HCT116 (cell line): ENCODE measurements at places on chromosomes 7 and 10.

DNA sequence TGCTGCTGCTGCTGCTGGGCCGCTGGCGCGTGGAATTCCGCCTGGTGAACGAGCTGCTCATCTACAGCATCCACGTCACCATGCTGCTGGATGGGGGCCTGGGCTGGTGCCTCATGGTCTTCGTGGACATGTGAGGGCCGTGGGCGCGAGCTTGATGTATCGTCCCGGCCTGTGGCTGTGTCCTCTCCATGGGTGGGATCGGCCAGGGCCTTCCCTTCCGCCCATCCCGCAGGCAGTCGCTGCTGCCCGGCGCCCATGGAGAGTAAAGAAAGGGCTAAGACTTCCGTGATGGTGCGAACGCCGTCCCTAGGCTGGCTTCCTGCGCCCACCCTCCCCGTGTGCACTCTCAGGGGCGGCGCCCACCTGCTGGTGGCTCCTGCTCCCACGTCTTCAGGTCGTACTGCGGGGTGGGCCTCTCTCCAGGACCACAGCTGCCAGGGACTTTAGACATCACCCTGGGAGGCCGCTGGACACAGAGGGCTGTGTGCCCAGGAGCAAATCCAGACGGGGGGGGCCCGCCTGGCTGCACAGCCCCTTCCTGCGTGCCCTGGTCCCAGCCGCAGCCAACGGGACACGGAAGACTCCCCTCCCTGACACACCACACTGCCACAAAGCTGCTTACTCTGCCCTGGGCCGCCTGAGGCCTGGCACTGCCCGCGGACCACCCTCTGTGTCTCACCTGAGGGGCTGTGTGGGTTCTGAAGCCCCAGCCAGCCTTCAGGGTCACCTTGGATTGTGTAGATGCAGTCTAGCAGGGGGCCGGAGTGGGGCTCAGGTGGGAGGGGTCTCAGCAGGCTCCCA, 167.5 kb downstream of the SEPTIN7 start:
- DNase-seq = no peak

GRCh38 chr10:11089272-11089671, 71.6 kb downstream of the CELF2 start:
- no peak for DNase-seq

DNA sequence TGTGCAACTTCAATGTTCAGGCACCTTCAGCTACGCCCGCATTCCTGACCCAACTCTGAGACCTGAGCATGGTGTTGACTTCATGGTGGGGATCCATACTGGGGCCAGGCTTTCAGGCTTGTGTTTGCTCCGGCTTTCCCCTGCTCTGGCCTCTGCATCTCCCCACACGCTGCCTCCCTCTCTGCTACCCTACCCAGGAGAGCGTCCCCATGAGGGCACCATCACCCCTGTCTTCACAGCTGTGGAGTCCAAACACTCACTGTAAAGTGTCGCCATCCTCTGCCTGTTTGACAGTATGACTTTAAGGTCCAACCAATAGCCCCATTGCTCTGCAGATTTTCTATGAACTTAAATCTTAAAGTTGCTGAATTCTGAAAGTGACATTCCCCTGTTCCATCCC, 199.0 kb upstream of the GRB10 start:
- DNase-seq = no peak

GRCh38 chr7:127776776-127777386, 124.9 kb downstream of the SND1 start:
- no peak for DNase-seq

GRCh38 chr7:84589012-84589411, 394.4 kb upstream of the SEMA3A start:
- DNase-seq = no peak

DNA sequence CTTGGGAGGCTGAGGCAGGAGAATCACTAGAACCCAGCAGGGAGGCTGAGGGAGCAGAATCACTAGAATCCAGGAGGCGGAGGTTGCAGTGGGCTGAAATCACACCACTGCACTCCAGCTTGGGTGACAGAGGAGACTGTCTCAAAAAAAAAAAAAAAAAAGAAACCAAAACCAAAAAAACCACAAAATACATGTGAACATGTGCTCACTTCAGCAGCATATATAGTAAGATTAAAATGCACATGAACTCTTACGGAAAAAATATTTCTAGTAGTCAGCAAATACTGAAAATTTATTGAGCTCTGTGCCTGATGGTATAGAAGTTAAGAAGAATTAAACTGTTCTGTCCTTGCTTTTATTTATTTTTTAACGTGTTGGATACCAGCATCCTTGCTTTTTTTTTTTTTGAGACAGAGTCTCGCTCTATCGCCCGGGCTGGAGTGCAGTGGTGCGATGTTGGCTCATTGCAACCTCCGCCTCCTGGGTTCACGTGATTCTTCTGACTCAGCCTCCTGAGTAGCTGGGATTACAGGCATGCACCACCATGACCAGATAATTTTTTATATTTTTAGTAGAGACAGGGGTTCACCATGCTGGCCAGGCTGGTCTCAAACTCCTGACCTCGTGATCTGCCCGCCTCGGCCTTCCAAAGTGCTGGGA, 9.6 kb upstream of the ZNF487 start:
- DNase-seq = no peak

DNA sequence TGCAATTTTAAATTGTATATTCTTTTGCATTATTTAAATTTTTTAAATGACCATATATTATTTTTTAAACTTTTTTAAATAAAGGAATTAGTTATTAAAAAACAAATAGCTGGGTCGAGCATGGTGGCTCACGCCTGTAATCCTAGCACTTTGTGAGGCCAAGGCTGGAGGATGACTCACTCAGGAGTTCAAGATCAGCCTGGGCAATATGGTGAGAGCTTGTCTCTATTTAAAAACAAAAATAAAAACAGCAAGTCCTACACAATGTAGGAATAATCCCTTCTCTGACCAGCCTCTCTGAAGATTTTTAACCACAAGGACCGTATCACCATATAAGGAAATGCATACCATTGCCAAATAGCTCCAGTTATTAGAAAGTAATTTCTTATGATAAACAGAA, 19.6 kb downstream of the NOC3L start:
- no peak for DNase-seq

DNA sequence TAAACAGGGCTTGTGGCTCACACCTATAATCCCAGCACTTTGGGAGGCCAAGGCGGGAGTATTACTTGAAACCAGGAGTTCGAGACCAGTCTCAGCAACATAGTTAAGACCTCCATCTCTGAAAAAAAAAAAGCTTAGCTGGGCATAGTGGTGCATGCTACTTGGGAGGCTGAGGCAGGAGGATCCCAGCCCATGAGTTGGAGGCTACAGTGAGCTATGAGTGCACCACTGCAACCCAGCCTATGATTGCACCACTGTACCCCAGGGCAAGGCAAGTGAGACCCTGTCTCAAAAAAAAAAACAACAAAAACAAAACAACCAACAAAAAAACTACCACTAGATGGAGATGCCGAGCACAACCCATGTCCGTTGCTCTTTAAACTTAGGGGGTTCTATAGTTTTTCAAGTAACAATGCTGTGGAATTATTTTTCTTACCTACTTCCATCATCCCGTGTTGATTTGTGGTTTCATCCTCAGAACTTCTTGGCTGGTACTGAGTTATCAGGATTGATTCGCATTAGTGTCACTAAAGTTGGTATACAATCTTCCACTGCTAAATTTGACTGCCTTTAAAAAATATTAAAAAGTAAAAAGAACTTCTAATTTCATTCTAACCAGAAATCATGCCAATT, 12.2 kb upstream of the REPIN1 start:
- peak; percentile 36 for DNase-seq

GRCh38 chr10:28862219-28862618, 184.9 kb downstream of the BAMBI start:
- DNase-seq = no peak

GRCh38 chr7:13920053-13920697, 69.3 kb downstream of the ETV1 start:
- peak; percentile 96 for DNase-seq

- DNase-seq = no peak
These were observed 19.4 kb upstream of the NRP1 start for GRCh38 chr10:33353853-33354252.

GRCh38 chr10:118041316-118041715, 5.4 kb downstream of the RAB11FIP2 start:
- no peak for DNase-seq

DNA sequence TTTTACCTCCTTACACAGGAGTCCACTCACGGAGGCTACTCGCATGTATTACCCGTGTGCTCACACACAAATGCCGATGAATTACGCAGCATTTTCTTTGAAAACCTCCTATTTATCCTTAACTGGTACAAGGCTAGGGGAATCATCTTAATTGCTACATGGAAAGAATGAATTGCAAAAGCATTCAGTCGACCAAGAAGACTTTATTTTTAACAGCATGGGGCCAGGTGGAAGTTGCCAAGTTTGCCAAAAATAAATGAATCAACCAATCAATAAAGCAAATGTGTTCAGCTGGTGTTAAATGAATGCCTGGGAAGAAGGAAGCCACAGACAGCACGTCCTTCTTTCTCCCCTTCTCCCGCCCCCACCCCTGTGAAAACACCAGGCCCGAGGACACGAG, 55.8 kb downstream of the CTBP2 start:
- no peak for DNase-seq

DNA sequence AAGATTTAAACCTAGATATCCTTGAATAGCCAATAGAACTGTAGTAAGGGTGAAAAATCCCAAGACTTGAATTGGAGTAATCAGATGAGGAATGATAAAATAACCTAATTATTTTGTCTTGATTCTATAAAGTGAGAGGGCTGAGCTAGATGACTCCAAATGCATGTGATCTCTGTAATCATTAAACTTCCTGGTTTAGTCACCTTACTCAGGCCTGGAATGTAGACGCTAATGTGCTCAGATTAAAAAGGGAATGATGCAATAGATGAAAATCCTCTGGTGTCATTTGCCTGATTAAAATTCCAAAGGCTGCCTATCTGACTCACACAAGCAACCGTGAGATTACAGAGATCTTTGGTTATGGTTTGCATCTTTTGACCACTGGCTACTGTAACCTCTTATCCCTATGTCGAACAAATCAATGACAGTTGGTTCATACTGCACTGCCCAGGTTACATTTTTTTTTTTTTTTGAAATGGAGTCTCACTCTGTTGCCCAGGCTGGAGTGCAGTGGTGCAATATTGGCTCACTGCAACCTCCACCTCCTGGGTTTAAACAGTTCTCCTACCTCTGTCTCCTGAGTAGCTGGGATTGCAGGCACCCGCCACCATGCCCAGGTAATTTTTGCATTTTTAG, 2.9 kb upstream of the HKDC1 start:
- DNase-seq = peak; percentile 90

- DNase-seq = no peak
These were observed 1.9 kb downstream of the NKX1-2 start for GRCh38 chr10:124447751-124448466.

DNA sequence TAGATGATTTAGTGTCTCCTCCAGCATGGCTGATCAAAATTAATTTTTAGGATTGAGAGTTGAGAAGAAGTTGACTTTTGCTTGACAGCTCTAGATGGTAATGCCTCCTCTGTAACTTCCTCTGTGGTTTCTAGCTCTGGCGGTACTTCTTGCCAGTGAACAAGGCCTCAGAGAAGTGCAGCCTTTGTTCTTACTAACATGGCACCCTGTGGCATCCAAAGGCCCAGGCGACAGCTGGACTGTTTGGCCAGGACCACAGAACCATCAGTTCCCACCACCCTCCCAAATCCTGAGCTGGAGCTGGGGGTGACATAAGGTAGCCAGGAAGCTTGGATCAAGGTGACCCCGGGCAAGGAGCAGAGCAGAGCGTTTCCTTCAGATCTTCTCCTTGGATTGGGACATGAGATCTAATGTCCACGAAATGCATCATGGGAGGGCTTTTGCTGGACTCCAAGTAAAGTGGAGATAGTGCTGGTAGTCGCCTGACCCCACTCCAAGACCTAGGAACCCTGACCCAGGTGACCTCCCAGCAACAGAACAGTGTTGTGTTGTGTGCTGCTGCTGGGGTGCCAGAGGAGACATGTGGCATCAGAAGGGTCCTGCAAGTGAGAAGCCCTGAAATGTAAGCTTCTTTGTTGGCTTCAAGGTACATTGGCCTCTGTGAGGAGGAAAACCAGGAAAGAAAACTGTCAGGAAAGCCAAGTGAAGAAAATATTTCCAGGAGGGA, 41.8 kb downstream of the APBB1IP start:
- DNase-seq = no peak

DNA sequence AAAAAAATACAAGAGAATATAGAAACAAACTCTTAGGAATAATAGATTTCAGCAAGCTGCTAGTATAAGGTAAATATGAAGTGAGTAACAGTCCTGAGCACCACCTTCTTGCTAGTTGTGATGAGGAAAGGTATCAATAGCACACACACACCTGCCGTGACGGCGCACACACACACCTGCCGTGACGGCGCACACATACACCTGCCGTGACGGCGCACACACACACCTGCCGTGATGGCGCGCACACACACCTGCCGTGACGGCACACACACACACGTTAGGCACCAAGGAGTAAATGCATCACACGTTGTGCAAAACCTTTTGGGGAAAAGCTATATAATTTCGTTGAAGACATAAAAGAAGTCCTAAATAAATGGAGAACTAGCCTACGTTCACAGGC, 4.7 kb upstream of the JAKMIP3 start:
- no peak for DNase-seq

DNA sequence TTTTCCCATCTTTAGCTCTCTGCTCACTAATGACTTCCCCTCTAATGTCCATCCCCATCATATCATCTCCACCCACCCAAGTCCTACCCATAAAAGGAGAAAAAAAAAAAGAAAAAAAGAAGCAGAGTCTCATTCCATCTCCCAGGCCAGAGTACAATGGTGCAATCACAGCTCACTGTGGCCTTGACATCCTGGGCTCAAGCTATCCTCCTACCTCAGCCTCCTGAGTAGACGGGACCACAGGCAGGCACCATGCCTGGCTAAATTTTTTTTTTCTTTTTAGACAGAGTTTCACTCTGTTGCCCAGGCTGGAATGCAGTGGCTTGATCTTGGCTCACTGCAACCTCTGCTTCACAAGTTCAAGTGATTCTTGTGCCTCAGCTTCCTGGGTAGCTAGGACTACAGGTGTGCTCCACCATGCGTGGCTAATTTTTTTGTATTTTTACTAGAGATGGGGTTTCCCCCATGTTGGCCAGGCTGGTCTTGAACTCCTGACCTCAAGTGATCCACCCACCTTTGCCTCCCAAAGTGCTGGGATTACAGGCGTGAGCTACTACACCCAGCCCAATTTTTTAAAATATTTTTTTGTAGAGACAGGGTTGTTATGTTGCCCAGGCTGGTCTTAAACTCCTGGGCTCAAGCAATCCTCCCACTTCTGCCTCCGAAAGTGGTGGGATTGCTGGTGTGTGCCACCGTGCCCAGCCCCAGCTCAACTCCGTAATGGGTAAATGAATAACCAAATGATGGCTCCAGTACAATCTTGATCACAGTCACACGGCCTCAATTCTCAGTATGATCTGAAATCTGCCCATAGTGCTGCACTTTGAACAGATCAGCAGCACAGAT, 24.6 kb upstream of the SGMS1 start:
- DNase-seq = no peak

DNA sequence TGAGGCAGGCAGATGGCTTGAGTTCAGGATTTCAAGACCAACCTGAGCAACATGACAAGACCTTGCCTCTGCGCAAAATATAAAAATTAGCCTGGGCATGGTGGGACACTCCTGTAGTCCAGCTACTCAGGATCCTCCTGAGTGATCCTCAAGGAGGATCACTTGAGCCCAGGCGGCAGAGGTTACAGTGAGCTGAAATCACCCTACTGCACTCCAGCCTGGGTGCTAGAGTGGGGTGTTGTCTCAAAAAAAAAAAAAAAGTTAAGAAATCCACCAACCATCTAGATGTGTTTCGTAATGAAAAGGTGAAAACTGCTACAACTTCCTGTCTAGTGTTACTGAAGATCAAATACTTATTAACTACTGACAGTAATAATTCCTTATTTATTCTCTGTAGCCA, 8.1 kb downstream of the GLCCI1 start:
- no peak for DNase-seq

GRCh38 chr7:151993977-151994676, 31.3 kb upstream of the GALNT11 start:
- DNase-seq = no peak
